Ammon's horn (tissue), 1 donor: ENCODE measurements at places on chromosomes 2 and 18.

DNA sequence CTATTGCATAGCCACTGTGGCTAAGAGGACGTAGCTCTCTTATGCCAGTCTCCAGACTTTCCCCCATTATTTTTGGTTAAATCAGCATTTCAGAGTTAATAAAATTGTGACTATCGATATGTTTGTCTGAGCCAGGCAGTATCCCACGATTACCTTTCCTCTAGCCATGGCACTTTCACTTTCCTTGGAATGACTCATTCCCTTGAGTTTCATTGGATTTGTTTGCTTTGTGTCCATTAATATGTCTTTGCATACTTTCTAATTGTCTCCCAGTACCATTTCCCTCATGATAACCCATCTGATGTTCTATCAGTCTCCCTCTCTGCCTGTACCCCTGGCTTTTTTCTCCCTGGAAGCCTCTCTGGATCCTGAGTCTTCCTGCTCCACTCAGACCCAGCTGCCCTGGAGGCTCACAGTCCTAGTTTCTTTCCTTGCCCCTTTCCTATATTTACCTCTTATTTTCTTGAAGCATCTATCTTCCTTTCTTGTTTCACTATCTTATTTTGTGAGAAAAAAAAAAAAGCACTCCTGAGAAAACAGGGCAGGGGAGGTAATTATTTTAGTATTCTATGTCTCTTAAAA, 126.1 kb downstream of the MTX2 start:
- DNase-seq = no peak

DNA sequence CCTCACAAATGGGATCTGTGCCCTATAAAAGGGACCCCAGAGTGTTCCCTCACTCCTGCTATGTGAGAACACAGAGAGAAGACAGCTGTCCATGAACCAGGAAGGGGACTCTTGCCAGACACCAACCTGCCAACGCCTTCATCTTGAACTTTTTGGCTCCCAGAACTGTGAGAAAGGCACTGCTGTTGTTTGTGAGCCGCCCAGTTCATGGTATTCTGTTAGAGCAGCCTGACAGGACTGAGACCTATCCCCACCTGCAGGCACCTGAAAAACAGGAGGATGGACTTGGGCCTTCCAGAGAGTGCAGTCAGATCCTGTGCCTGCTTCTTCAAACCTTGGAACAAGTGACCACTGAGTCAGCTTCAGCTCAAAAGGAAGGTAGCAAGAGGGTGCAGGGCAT, 51.4 kb downstream of the CRACDL start:
- DNase-seq = no peak

GRCh38 chr2:69801745-69802290, 27.6 kb upstream of the GMCL1 start:
- DNase-seq = no peak

- no peak for DNase-seq
These were observed 136.4 kb downstream of the SOCS6 start for GRCh38 chr18:70425236-70425635.

DNA sequence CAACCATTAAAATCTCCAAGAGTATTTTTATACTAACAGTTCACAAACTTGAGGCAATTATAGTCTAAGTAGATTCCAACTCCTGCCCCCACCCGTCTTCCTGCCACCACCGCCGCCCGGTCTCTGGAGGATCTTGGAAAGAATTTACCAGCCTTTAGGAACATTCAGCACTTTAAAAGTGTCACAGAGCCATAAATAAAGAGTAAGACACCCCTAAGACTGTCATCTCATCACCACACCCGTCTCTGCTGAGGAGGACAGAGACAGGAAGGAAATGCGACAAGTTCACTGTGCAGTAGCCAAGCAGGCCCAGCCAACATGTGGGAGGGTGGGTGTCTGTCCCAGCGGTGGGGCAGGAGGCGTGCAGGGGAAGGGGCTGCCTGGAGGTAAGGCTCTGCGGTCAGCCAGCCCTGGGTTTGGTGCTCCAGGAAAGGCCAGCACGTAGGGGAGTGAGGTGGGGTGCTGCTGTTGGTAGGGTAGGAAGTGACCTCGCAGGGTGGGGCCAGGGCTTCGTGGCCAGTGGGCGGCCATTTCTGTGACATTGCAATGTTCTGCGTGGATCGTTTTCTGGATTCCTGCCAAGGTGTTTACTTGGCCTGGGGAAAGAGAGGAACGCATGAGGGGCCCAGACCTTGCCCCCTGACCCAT, 111.6 kb downstream of the FAM210A start:
- DNase-seq = peak; percentile 35

DNA sequence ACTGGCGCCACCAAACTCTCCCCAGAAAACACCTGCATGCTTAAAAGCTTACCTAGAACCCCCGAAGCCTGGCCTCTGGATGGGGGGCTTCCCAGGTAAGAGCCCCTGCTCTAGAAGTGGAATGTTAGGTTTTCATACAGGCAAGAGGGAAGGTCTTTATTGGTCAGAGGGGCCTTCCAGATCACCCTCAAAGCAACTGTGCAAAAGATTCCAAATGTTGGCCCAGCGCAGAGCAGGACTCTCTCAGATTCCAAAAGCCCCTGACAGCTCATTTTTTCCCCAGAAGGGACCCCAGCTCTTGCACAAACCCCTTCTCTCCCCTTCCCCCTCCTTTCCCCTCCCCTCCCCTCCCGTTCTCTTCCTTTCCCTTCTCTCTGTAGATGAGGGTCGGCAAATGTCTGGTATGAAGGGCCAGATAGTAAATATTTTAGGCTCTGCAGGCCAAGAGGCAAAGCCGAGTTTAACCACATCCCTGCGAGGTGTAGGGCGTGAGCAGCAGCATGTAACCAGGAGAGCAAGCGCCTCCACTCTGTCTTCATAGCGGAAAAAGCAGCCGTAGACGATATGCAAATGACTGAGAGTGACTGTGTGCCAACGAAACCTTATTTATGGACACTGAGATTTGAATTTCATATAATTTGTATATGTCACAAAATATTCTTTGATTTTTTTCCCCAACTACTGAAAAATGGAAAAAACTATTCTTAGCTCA, 116.9 kb downstream of the SMAD7 start:
- no peak for DNase-seq

GRCh38 chr2:129849559-129850160, 129.8 kb upstream of the RAB6C start:
- DNase-seq = peak; percentile 80

DNA sequence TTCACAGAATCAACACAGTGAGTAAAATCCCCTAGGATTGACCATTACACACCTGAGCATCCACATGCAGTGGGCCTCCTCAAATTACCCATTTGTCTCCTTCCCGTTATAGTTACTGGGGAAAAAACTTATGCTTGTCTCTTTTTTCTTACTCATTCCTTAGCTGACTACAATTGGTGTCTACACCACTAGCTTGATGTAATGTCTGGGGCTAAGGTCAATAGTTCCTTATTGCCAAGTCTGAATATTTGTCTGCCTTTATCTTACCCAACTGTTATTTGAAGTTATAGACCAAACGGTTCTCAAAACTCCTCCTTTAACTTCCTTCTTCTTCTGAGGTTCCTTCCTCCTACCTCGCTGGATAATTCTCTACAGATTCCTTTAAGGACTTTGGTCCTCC, 41.9 kb upstream of the TMEM17 start:
- no peak for DNase-seq

GRCh38 chr2:24853046-24853445, 59.8 kb downstream of the CENPO start:
- no peak for DNase-seq

- no peak for DNase-seq
These were observed 17.4 kb downstream of the CDH7 start for GRCh38 chr18:65768120-65768778.

DNA sequence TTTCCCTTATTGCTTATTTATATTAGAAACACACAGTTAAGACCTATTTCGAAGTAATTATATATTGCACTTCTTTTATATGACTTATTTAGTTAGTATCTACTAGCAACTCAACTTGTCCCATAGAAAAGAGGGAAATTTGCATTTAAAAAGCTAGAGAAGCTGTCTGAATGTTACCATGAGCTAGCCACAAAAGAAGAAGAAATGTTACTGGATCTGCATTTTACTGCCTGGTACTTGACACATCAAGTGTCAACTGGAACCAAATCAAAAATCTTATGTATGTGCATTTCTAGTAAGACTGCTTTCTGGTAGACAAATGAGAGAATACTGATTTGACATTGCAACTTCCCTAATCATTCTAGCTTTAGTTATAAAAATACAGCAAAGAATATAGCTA, 424.6 kb upstream of the VRK2 start:
- DNase-seq = no peak

GRCh38 chr2:26692279-26692896, at the start of gene KCNK3:
KCNK3 (plus strand) TSS chr2:26692722; CDS start chr2:26692876, 154 bp downstream.
- DNase-seq = peak; percentile 25

DNA sequence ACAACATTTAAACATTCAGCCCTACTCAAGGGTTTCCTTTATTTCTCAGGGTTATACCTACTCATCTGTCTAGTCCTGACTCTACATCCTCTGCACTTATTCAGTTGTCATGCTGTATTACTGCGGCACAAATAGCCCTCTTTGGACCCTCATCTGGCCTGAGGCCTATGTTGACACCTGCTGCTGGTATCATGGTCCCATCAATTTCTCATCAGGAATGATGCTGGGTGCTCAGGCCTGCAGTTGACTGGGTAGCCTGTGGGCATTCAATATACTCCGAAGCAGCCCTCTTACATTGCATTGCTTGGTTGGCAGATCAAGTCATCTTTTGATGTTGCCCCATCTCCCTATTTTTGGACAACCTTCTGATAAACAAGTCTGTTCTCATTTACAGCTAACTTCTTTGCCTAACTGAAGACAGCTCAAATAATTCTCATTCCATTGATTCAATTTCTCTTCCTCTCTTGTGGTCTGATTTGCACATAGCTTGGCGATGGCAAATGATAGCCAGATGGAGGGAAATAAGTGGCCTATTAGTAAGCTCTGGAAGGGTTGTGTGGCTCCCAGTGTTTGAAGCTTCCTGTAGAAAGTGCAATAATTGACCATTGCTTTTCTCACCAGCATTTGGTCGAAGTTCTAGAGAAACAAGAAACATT, 19.1 kb upstream of the MC4R start:
- no peak for DNase-seq

GRCh38 chr2:1162768-1163584, 212.3 kb downstream of the SNTG2 start:
- DNase-seq = no peak

- no peak for DNase-seq
These were observed 1591.7 kb upstream of the DDX18 start for GRCh38 chr2:116222793-116223192.

- no peak for DNase-seq
These were observed 7.0 kb upstream of the SCTR start for GRCh38 chr2:119531292-119531691.

DNA sequence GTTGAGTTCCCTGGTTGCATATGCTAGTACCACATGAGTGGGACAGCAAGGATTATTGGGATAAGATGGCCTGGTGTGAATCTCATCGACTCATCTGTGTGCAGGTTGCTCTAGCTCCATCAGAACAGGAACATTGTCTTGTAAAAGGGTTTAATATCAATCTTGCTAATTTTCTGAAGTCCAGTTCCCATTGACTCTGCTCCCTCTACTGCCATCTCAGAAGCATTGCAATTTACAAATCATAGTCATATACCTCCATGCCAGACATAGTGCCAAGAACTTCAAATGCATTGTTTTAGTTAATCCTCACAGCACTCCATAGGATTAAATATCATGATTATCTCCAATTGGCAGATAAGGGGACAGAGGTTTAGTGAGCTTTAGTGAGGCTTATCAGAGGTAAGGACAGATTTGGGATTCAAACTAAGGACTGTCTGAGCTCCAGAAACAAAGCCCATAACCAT, 4.8 kb upstream of the STAT4 start:
- peak; percentile 44 for DNase-seq

- DNase-seq = peak; percentile 40
These were observed 156.4 kb downstream of the DSEL start for GRCh38 chr18:67359873-67360838.

DNA sequence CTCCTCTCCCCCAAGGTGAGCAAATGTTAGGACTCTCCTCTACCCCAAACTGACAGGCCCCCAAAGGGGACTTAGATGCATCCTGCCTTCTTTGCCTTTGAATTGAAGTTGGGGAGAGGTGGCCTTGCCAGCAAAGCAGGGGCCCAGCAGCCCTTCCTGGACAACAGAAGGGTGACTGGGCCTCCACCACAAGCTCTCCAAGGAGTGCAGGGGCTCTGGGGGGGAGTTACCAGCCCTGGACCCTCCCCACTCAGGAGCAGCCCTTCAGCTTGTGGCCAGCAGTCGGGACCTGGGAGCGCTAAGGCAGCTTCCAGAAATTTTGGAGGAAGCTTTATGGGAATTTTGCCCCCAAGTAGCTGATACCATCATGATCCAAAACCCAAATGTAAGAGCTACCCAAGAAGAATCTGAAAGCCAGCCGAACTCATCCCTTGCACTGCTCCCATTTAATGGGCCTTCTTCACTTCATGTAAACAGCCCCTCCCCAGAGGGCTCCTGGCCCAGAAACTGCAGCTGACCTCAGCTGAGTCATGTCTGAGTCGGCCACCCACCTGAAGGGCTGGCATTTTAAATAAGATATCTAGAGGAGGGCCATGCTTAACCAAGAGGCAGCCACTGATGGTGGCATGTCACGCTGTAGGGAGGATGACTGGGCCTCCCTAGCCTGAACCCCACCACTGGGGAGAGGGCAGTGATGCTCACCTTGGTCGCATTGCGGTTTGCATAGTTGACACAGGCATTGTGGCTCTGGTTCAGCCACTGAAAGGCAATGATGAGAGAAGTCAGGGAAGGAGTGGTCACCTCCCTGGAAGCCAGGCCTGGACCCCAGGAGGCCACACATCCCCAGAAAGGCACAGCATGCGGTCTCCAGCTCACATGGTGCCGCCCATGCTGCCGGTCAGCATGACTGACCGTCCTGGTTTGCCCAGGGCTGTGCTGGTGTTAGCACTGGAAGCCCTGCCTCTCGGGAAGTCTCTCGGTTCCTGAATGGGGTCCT, 71.5 kb downstream of the SFXN5 start:
- DNase-seq = no peak

GRCh38 chr2:206692971-206693370, 25.2 kb downstream of the DYTN start:
- DNase-seq = no peak

DNA sequence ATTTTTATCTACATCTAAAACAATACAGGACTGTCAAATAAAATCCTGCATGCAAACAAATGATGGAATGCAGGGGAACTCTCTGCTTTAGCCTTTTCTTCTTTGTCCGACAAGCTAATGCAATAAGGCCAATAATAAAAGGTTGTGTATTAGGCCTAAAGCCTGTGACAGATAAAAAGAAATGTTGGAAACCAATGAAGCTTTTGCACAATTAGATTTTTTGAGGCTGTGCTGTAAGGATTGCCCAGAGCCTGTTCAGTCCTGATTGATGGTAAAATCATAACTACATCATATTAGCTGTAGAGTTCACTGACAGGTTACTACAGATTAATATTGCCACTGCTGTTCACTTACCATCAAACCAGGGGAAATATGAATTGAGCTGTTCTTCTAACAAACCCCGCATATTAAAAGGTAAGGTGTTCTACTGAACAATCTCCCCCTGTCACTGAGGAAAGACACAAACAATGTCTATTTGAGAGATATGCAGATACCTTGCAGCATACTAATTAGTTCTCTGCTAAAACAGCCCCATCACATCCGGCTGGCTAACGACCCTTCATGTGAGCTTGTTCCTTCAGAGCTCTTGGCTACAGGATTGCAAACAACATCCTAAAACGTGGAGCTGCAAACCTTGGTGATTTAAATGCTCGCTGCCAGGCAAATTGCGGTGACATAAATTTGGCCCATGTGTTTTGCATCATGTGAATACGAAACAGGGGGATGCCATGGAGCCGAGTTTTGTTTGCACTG, 305.4 kb downstream of the MTX2 start:
- no peak for DNase-seq
